T-helper 1 cell treated with Interleukin-12 subunit alpha and Interleukin-12 subunit beta and Interleukin-4 antibody, amounts not matched to agents 30 ng/mL and 1 ng/mL, for 36 hours (primary cell): ENCODE measurements at places on chromosomes 7 and 10. TPM values are rescaled to one million over a fixed set of nuclear protein-coding genes. Genes with fewer than 3 reads are reported as not detected.

The NPY gene
- total RNA-seq: not detected in 2 replicates

The ZSCAN21 gene
- total RNA-seq: 8.7 and 9.2 TPM in 2 replicates

The POMZP3 gene
- total RNA-seq: 7.7 and 9.6 TPM in 2 replicates

The EXOC6 gene
- 11.3 and 13.9 TPM in 2 replicates for total RNA-seq

The INMT gene
- total RNA-seq: 5.2 and 5.9 TPM in 2 replicates

The P4HA1 gene
- total RNA-seq: 26.6 and 28.9 TPM in 2 replicates

The HMX2 gene
- total RNA-seq: not detected in 2 replicates

The GHRHR gene
- total RNA-seq: not detected in 2 replicates

The ADK gene
- total RNA-seq: 27.1 and 28.8 TPM in 2 replicates

The SPDYE1 gene
- 0.12 TPM in 1 of 2 replicates, not detected in the other for total RNA-seq

The MUC3A gene
- not detected in 2 replicates for total RNA-seq

The C10orf67 gene
- 0.20 TPM in 2 replicates for total RNA-seq

The PDK4 gene
- not detected in 2 replicates for total RNA-seq

The LIPN gene
- total RNA-seq: not detected in 2 replicates

The GPRIN2 gene
- total RNA-seq: not detected in 2 replicates

The MSANTD7 gene
- total RNA-seq: 21.9 and 23.0 TPM in 2 replicates

The IL15RA gene
- total RNA-seq: 29.7 and 31.2 TPM in 2 replicates

The DNTT gene
- total RNA-seq: not detected in 2 replicates

The JCAD gene
- total RNA-seq: 0.44 and 0.78 TPM in 2 replicates

The PTF1A gene
- not detected in 2 replicates for total RNA-seq

The ZDHHC4 gene
- total RNA-seq: 26.6 and 28.1 TPM in 2 replicates

The OR9A2 gene
- total RNA-seq: not detected in 2 replicates

The NKX2-3 gene
- total RNA-seq: not detected in 2 replicates

The ENO4 gene
- not detected in 2 replicates for total RNA-seq

The APBB1IP gene
- 59.3 and 61.3 TPM in 2 replicates for total RNA-seq

The MSS51 gene
- total RNA-seq: 3.8 and 4.2 TPM in 2 replicates

The DLX5 gene
- not detected in 2 replicates for total RNA-seq

The ZNF853 gene
- 0.07 and 0.27 TPM in 2 replicates for total RNA-seq

The SLC13A1 gene
- total RNA-seq: not detected in 2 replicates

The SLC13A4 gene
- total RNA-seq: not detected in 2 replicates

The SH2B2 gene
- total RNA-seq: 1.3 TPM in 2 replicates

The PNLIPRP1 gene
- not detected in 2 replicates for total RNA-seq

The GPNMB gene
- total RNA-seq: 0.69 and 1.9 TPM in 2 replicates

The MMP21 gene
- total RNA-seq: 0.24 and 0.27 TPM in 2 replicates

The KCNH2 gene
- 0.80 and 0.91 TPM in 2 replicates for total RNA-seq

The CHN2 gene
- total RNA-seq: 0.29 and 0.74 TPM in 2 replicates

The BHLHA15 gene
- total RNA-seq: 0.64 and 1.2 TPM in 2 replicates
